Fibroblast of the conjunctiva (primary cell): ENCODE measurements at places on chromosomes 5 and 9.

DNA sequence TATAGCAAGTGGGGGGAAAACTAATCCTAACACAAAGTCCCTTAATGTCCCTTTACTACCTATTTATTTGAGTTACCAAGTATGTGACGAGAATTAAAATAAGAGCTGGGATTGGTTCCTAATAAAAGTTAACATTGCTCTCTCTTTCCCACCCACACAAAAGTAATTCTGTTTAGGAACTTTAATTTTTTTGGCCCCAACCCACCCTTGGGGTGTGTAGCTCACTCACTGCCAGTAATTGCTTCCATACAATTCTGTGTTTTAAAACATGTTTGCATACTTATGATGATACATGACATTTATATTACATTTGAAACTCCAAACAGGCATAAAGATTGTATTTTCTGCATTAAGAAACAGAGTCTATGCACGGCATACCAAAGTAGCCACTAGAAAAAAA is 106.5 kb downstream of the BNC2 start:
- no peak for DNase-seq

- DNase-seq, result no peak
Observed at GRCh38 chr5:59583810-59584562, 309.5 kb downstream of the PDE4D start.

GRCh38 chr5:69167929-69168328 is 979 bp downstream of the CCNB1 start:
- DNase-seq, result no peak

DNA sequence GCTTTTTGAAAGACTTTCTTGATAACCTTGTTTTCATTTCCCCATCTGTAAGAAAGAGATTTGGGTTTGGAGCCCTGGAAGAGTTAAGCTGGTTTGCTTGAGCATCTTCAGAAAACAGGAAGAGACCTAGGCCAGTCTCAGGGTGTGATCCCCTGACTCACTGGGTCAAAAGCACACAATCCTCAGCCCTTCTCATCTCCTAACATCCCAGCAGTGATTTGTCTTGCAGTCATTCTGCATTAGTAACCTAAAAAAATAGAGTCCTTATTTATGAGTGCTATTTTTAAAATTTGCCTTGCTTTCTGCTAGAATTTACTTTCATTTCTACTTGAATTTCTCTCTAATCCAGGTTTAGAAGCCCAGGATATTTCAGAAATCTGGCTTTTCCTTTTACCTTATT is 16.4 kb upstream of the ARSB start:
- DNase-seq, result no peak

GRCh38 chr5:164394686-164395194 is 889.3 kb downstream of the MAT2B start:
- DNase-seq, result no peak

DNA sequence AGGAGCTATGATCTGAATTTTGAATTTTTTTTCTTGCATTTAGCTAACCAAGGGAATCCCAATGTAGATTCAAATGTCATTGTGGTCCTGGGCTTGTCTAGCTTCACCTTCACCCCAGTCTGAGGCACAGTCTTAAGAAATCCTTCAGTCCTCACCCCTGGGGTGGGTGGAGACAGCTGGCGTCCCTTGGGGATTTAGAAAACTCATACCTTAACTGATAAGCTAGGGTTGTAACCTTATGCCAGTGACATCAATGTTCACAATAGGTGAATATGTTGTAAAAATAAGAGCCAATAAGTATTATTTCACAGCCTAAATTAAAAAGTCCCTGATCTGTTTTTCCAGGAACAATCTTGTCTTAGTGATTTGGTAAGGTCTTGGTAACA is 4.6 kb downstream of the ISOC1 start:
- DNase-seq, result no peak
